AG20443 (cell line): ENCODE measurements at places on chromosomes 6 and 20.
A peak's percentile ranks its signal among the peaks of the same experiment; 100 is the strongest.

DNA sequence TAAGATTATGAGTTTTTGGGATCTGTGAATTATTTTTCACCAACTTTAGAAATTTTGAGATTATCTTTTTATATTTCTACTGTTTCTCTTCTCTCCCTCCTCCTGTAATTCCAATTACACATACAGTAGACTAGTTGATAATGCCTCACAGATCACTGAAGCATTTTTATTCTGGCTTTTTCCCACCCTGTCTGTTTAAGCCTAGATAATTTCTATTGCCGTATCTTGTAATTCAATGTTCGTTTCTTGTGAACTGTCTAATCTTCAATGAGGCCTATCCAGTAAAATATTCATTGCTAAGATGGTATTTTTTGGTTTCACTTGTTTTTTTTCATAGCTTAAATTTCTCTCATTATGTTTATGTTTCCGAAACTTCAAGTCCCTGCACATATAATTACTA lies 12.0 kb downstream of the MDN1 start:
- DNase-seq, result no peak

GRCh38 chr20:52193133-52193532 lies 1.6 kb upstream of the ZFP64 start:
- no peak for DNase-seq

DNA sequence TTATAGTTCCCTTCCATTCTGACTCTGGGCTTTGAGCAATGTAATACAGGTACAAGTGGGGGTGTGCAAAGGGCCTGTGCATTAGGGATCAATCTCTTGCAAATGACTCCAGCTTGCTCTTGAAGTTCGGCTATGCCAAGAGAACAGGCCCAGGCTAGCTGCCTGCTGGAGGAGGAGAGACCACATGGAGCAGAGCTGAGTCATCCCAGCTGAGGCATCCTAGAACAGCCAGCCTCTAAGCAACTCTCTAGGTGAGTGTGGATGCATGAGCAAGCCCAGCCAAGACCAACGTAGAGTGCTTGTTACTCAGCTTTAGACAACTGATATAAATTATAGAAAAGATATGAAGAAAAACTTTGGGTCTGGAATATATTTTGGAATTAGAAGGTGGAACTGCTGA lies 47.6 kb upstream of the RBM24 start:
- no peak for DNase-seq

DNA sequence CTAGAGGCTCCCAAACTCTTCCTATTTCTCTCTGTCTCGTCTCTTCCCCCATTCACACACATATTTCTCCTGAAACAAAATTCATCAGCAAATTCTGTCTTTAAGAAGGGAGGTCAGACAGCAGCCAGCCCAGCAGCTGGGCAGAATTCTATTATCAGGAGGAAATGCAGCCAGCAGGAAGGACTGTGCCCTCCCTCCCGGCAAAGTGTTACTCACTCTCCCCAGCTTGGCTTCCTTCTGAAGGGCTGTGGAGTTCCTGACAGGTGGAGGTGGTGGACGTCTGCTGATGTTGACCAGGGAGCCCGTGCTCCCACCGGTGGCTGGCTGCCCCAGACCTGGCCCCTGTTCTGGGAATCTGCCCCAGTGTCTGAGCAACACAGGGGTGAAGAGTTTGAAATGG lies 37.3 kb downstream of the KCNB1 start:
- peak; percentile 42 for DNase-seq

GRCh38 chr6:162377735-162378134 lies 349.8 kb downstream of the PRKN start:
- peak; percentile 39 for DNase-seq

- DNase-seq, result peak; percentile 83
Observed at GRCh38 chr6:4973982-4974745, 29.7 kb downstream of the RPP40 start.

DNA sequence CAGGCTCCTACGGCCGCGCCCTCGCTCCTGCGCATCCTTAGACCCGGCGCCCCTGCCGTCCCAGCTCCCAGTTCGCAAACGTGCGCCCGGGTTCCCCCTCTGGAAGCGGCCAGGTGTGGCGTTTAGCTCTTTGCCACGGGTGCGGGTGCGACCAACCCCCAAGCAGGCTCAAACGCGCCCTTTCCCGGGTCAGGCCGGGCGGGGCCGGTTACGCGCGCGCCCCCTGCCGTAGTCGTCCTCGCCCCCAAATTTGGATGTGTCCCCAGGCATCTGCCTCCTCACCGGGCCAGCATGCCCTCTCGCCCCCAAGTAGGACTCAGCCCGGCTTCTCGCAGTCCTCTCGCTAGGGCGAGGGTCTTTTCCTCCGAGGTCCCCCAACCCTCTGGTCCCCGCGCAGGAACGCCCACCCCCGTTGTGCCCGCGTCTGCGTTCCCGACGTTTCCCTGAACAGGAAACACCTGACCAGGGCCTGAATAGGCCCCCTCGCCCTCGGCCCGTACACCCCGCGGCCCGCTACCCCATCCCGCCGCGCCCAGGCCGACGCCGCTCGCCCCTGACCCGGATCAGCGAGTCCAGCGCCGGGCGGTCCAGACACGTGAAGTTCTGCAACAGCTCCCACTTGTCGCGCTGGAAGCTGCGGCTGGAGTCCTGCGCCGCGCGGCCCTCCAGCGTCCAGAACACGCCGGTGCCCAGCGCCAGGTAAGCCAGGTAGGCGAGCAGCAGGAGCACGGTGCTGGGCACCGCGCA lies 520 bp downstream of the KCNK17 start:
- DNase-seq, result no peak

- no peak for DNase-seq
Observed at GRCh38 chr6:193773-194310, 98.4 kb upstream of the DUSP22 start.

DNA sequence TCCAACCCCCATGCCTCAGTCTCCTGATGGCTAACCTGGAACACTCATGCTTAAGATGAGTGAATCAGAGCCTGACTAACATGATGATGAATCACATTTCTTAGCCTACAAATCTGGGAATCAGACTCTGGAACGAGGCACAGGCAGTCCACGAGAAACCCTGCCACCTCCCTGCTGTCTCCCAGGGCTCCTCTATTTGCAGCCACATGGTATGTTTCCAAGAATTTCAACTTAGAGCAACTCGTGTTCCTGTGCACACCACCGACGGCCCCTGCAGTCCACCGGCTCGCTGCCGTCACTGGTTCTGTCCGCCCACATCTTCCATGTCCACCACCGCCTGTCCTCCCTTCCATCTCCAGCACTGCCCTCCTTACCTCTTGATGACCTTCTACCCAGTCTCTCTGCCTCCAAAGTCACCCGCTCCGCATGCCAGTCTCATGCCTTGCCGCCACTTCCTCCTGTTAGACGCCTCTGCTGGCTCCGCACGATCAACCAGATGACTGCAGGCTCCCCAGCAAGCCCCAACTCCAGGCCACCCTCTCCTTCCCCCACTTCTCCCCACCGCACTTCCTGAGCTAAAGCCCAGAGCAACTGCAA lies 87.6 kb downstream of the AGPAT4 start:
- peak; percentile 86 for DNase-seq

- peak; percentile 16 for DNase-seq
Observed at GRCh38 chr6:125193208-125193607, 39.6 kb downstream of the TPD52L1 start.

DNA sequence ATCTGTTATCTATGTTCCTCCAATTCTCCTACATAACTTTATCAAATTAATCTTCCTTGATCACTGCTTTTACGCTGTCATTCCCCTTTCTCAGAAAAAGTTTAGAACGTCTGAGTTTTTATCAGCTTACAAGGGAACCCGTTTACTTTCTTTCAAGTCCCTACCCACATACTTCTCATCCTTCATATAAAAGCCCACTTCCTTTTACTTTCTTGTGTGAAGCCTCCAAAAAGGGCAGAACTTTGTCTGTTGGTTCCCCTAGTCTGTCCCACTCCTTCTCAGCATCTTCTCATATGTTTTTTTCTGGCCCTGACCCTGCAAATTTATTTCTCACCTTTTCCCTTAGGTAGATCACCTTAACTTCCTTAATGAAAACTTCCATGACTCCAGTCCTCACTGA lies 106.1 kb downstream of the TFAP2B start:
- DNase-seq, result no peak

DNA sequence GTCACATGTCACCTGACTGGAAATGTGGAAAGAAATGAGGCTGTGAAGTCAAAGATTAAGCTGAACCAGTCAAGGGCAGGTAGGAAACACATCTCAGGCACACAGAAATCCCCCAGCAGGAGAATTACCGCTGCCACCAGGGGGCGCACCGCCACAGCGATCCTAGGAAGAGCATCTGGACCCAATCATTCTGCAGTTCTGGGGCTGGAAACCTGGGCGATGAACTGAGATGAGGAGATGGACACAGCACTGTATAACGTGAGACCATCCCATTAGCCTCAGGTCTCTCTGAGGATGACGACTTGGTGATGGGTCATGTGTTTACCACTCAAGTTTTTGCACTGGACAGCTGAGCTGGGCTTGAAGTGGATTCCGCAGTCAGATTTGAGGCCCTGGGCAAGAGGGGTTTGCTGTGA lies 6.5 kb upstream of the SLC24A3 start:
- peak; percentile 75 for DNase-seq
